HepG2 (cell line): ENCODE measurements at places on chromosomes 13 and 19.

DNA sequence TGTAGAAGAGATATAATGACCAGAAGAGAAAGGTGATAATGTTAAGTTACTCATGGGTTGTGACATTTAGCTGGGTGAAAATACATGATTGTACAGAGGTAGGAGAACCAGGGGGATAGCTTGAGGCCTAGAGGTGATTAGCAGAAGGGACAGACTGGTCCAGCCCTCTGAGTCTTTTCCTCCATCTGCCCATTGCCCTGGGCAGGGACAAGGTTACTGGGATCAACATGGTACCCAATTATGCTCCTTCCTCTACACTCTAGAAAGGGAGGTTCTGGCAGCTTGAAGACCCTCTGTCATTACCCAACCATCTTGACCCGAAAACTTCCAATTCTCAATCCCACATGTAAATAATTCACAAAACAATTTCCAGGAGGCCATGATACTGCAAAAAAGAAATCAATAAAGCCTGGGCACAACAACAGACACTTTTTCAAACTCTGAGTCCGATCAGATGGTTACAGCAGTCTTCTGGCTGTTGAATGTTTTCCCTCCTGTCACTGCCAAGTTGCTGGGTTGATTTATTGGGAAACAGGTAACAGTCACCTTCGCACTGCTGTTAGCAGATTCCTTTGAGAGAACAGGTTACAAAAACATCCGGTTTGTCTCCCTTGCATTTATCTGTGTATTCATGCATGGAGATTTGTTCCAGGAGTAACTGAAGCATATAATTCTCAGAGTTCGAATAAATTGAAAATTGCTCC lies 239.1 kb upstream of the HTR2A start:
- H3K4me3 ChIP-seq, result no peak overlapping the region
- H3K27me3 ChIP-seq, result no peaks in the 10 kb centered on the region
- no peak for DNase-seq
- no peaks in the 10 kb centered on the region for H3K4me1 ChIP-seq
- no peak overlapping the region for H3K27ac ChIP-seq

DNA sequence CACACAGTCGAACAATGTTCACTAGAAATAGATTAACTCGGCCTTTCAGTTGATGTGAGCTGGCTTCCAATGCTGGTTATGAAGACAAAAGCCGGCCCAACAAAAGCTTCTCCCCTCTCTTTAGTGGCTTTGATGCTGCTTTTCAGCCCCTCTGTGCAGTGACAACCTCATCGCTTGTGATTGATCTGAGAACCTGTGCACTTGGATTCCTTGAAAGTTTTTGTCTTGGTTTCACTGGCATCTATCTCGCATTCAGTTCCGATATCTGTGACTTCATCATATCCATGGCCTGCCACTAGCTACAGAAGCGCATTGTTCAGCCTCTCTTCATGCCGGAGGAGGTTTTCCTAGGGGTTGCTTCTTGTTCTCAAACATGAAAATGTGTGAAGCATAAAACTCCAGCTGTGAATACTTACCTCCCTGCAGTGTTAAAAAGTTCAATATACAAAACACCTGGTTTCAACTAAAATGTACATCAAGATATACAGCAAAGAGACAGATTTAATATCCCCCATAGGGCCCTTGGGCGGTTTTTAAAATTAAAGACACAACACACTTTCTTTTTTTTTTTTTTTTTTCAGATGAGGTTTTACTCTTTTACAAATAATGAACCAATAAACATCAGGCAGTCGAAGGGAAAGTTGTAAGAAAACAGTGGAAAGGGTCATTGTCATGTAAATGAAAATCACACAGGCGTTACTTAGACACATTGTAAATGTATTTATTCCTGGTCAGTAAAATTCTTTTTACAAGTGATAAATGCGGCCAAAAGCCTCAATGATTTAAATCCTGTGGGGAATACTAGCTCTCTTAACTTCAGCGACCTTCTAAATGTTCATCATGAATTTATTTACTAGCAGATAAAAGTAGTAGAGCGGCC lies 1252.8 kb downstream of the EFNB2 start:
- H3K27ac ChIP-seq, result no peak overlapping the region
- no peaks in the 10 kb centered on the region for H3K27me3 ChIP-seq
- H3K4me3 ChIP-seq, result no peak overlapping the region
- no peak for DNase-seq

- no peaks in the 10 kb centered on the region for H3K36me3 ChIP-seq
- H3K4me1 ChIP-seq, result no peaks in the 10 kb centered on the region
- no peak overlapping the region for H3K4me3 ChIP-seq
- no peak overlapping the region for H3K27ac ChIP-seq
- H3K27me3 ChIP-seq, result peaks cover 6% of the 10 kb centered on the region; the same call in 2 of the 3 replicates
- DNase-seq, result no peak
Measured at GRCh38 chr19:54959840-54960239, 6.3 kb upstream of the NLRP2 start.

- DNase-seq, result no peak
- H3K4me1 ChIP-seq, result no peaks in the 10 kb centered on the region
- no peaks in the 10 kb centered on the region for H3K36me3 ChIP-seq
- H3K4me3 ChIP-seq, result no peak overlapping the region; the same call in 1 of the 2 replicates
Measured at GRCh38 chr19:28736528-28736927, 476.4 kb downstream of the UQCRFS1 start.

GRCh38 chr13:32125751-32126150 lies 94.2 kb downstream of the FRY start:
- DNase-seq, result no peak
- H3K4me1 ChIP-seq, result no peaks in the 10 kb centered on the region
- peaks cover 7% of the 10 kb centered on the region; the same call in 2 of the 3 replicates for H3K36me3 ChIP-seq
- no peak overlapping the region for H3K27ac ChIP-seq

GRCh38 chr13:33353210-33353609 lies 67.7 kb upstream of the STARD13 start:
- no peaks in the 10 kb centered on the region for H3K27me3 ChIP-seq
- H3K4me3 ChIP-seq, result no peak overlapping the region
- H3K36me3 ChIP-seq, result no peaks in the 10 kb centered on the region

DNA sequence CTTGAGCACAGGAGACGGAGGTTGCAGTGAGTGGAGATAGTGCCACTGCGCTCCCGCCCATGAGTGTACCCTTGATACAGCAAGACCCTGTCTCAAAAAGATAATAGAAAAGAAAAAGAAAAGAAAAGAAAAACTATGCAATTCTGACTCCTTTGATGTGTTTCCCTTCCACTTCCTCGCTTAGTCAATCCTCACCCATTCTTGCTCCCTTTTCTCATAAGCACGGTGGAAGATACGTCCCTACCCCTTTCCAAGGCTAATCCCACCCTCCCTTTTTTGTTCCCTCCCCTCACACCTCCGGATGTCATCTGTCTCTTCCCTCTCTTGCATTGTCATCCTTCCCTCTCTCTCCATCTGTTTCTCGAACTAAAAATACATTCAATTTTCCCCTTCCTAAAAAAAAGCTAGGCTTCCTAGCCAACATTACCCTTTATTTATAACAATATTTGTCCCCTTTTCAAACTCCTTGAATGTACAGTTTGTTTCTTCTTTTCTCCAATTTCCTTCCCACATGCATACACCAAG lies 40.5 kb upstream of the ITM2B start:
- no peak for DNase-seq
- no peak overlapping the region for H3K4me3 ChIP-seq
- no peaks in the 10 kb centered on the region for H3K27me3 ChIP-seq
- H3K4me1 ChIP-seq, result peaks cover 25% of the 10 kb centered on the region
- H3K36me3 ChIP-seq, result no peaks in the 10 kb centered on the region
- no peak overlapping the region for H3K27ac ChIP-seq

DNA sequence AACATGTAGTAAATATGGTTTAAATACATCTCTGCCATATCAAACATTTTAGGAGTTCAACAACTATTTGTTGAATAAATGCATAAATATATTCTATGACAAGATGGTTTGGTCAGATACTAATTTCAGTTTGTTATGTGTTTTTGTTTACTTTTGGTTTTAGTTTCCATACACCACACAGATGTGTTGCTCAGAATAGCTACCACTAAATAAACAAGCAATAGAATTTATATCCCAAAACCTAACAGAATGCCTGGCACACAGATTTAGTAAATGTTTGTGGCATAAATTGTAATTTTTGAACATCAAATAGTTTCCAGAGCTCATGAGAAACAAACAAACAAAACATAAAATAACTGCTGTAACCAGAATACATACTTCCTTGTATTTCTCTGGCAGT lies 126.8 kb upstream of the ATXN8OS start:
- H3K4me3 ChIP-seq, result no peak overlapping the region
- no peaks in the 10 kb centered on the region for H3K27me3 ChIP-seq
- H3K36me3 ChIP-seq, result no peaks in the 10 kb centered on the region

DNA sequence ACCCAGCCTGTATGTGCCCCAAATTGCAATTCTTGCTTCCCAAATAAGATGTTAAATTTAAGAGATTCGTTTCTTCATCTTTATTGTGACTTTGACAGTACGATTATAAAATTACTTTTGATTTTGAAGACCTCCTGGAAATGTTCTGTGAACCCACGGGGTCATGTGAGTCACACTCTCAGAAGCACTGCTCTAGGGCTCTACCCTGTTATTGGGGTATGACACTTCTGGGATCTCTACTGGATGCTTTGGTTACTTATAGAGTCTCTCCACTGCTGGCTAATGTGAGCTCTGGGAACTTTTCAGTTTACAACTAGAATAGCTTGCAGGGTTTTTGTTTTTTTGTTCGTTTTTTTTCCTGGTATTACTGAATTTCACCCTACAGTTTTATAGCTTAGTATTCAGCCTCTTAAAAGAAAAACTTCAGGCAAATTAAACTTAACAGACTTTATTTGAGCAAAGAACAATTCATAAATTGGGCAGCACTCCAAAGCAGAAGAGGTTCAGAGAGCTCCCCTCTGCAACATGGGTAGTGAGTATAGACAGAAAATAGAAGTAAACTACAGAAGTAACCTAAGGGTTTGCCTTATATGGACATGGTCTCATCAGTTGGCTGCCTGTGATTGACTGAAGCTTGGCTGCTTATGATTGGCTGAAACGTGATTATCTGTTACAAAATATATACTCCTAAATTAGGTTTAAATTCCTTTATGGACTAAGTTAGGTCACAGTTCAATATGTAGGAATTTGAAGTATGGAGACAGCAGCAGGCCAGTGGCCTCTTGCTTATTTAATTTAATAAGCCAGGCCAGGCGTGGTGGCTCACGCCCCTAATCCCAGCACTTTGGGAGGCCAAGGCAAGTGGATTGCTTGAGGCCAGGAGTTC lies 28.5 kb upstream of the PSPC1 start:
- H3K27me3 ChIP-seq, result no peaks in the 10 kb centered on the region
- 0 out of 2 replicates have a peak, but pooled peaks cover 6% of the 10 kb centered on the region for H3K4me1 ChIP-seq
- H3K27ac ChIP-seq, result no peak overlapping the region

DNA sequence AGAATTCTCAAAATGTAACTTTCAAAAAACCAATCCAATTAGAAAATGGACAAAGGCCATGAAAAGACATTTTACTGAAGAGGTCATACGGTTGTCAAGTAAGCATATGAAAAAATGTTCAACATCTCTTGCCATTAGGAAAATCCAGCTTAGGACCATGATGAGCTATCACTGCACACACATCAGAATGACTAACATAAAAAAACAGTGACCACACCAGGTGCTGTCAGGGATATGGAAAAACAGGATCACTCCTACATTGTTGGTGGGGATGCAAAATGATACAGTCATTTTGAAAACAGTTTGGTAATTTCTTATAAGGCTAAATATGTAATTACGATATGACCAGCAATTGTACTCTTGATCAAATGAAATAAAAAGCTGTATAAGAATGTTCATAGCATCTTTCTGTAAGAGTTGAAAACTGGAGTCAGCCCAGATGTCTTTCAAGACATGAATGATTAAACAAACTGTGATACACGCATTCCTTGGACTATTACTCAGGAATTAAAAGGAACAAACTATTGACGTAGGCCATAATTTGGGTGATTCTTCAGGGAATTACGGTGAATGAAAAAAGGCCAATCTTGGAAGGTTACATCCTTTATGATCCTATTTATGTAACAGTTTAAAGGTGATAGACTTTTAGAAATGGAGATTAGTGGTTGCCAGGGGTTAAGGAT lies 26.9 kb upstream of the RCBTB2 start:
- no peaks in the 10 kb centered on the region for H3K36me3 ChIP-seq
- H3K4me3 ChIP-seq, result no peak overlapping the region
- H3K27me3 ChIP-seq, result no peaks in the 10 kb centered on the region

DNA sequence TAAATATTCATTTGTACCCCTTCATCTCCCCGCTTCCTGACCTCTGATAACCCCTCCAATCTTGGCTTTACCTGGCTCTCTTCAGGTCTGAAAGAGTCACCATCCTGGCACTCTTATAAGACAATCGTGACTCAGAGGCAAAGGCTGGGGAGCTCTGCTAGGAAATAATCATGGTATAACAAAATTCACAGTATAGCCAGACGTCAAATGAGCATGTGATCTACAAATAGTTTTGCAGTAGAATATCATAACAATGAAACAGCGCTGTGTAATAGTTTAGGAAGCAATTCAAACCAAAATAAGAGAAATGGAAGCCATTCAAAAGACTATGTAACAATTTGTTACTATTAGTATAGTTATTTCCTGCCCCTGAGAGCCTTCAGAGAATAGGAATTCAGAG lies 34.2 kb downstream of the RXFP2 start:
- no peaks in the 10 kb centered on the region for H3K4me1 ChIP-seq
- no peaks in the 10 kb centered on the region for H3K36me3 ChIP-seq
- H3K27me3 ChIP-seq, result no peaks in the 10 kb centered on the region
- H3K27ac ChIP-seq, result no peak overlapping the region
- no peak for DNase-seq

DNA sequence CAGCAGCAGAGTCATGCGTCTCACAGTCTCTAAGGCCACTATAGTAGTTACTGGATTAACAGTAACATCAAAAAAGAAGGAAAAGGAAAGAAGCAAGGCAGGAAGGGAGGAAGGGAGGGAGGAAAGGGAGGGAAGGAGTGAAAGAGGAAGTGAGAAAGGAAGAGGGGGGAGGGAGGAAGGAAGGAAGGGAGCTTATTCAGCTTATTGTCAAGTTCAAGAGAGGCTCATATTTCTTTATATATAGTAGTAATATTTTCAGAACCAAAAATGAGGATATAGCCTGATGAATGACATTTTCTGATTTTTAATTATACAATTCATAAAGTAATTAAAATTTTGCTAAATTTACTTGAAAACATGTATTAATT lies 17.7 kb upstream of the RUBCNL start:
- no peaks in the 10 kb centered on the region for H3K27me3 ChIP-seq
- H3K27ac ChIP-seq, result no peak overlapping the region
- no peak for DNase-seq
